Suprapubic skin (tissue), 4 donors: ENCODE measurements at places on chromosomes 16 and 17. TPM values are rescaled to one million over a fixed set of nuclear protein-coding genes. Genes with fewer than 3 reads are reported as not detected.

The CPHXL2 gene
- not detected for total RNA-seq

The CBFA2T3 gene
- 1.5 TPM for total RNA-seq

The CSH1 gene
- not detected for total RNA-seq

The PPP1R27 gene
- 1.3 TPM for total RNA-seq

The ZNF597 gene
- total RNA-seq = 1.5 TPM

The NAE1 gene
- total RNA-seq = 36.2 TPM

The MRC2 gene
- total RNA-seq = 55.2 TPM

The LPCAT2 gene
- 17.0 TPM for total RNA-seq

The RAP1GAP2 gene
- total RNA-seq = 10.8 TPM

The PSME3IP1 gene
- 109 TPM for total RNA-seq

The TMEM114 gene
- total RNA-seq = not detected

The ADAD2 gene
- total RNA-seq = 2.6 TPM

The CIAO2B gene
- total RNA-seq = 69.0 TPM

The RGS11 gene
- 0.73 TPM for total RNA-seq

The DNAH9 gene
- total RNA-seq = 3.6 TPM

The LYRM9 gene
- 16.4 TPM for total RNA-seq

The PPL gene
- total RNA-seq = 335 TPM

The OR3A2 gene
- total RNA-seq = not detected

The DNAAF8 gene
- not detected for total RNA-seq

The C17orf78 gene
- total RNA-seq = not detected

The FBXO47 gene
- not detected for total RNA-seq

The HASPIN gene
- 2.1 TPM for total RNA-seq

The GAN gene
- total RNA-seq = 123 TPM

The KIF2B gene
- not detected for total RNA-seq

The GAS2L2 gene
- total RNA-seq = not detected

The DDX52 gene
- 21.7 TPM for total RNA-seq

The TBX4 gene
- 0.30 TPM for total RNA-seq

The SCN4A gene
- total RNA-seq = 4.5 TPM

The BEAN1 gene
- total RNA-seq = 3.3 TPM

The TNFRSF17 gene
- total RNA-seq = not detected

The ALOX15 gene
- total RNA-seq = 1.5 TPM

The MPP2 gene
- total RNA-seq = 2.5 TPM

The BIRC5 gene
- 3.7 TPM for total RNA-seq

The IL17C gene
- not detected for total RNA-seq

The MRPL27 gene
- 61.8 TPM for total RNA-seq

The GPR142 gene
- not detected for total RNA-seq

The HOXB9 gene
- not detected for total RNA-seq

The TP53TG3B gene
- not detected for total RNA-seq

The CLEC18B gene
- not detected for total RNA-seq

The GCGR gene
- total RNA-seq = 2.0 TPM

The PRMT7 gene
- total RNA-seq = 101 TPM

The TBC1D3E gene
- not detected for total RNA-seq

The NPIPA2 gene
- total RNA-seq = 4.0 TPM

The QRICH2 gene
- 3.1 TPM for total RNA-seq

The MYH1 gene
- total RNA-seq = not detected

The TLCD3B gene
- 1.4 TPM for total RNA-seq
